B cell (primary cell): ENCODE measurements at places on chromosomes 5 and 9. TPM values are rescaled to one million over a fixed set of nuclear protein-coding genes. Genes with fewer than 3 reads are reported as not detected.
A peak's percentile ranks its signal among the peaks of the same experiment; 100 is the strongest.

DNA sequence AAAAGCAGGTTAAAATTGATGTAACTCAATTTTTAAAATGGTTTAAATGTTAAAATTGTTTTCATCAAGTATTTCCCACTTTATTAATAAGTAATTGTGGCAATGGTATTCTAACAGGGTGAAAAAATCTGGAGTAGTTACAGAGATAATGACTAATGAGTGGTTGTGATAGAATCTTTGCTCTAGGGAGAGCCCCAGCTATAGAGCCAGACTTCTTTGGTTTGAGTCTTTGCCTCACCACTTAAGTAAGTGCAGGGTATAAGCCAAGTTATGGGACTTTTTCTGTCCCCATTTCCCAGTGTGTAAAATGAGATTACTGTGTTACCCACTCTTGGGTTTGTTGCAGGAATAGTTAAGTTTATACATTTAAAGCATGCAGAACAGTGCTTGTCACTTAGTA lies 158.1 kb downstream of the FER start:
- no peaks in the 10 kb centered on the region for H3K4me1 ChIP-seq
- H3K27me3 ChIP-seq: no peaks in the 10 kb centered on the region
- no peaks in the 10 kb centered on the region for H3K36me3 ChIP-seq
- H3K27ac ChIP-seq: no peak overlapping the region
- no peak overlapping the region for H3K4me3 ChIP-seq
- DNase-seq: no peak

GRCh38 chr9:105118636-105119035 lies 125.8 kb upstream of the SLC44A1 start:
- H3K4me3 ChIP-seq: no peak overlapping the region
- H3K4me1 ChIP-seq: peaks cover 24% of the 10 kb centered on the region
- H3K27me3 ChIP-seq: no peaks in the 10 kb centered on the region
- H3K36me3 ChIP-seq: no peaks in the 10 kb centered on the region
- DNase-seq: no peak

GRCh38 chr9:137446851-137447471 lies 5.8 kb upstream of the ENTPD8 start:
- DNase-seq: no peak
- H3K4me1 ChIP-seq: peaks cover 23% of the 10 kb centered on the region
- H3K27me3 ChIP-seq: no peaks in the 10 kb centered on the region
- H3K27ac ChIP-seq: no peak overlapping the region
- H3K36me3 ChIP-seq: no peaks in the 10 kb centered on the region

GRCh38 chr5:63573380-63573779 lies 388.9 kb downstream of the HTR1A start:
- no peaks in the 10 kb centered on the region for H3K27me3 ChIP-seq
- H3K4me3 ChIP-seq: no peak overlapping the region
- H3K27ac ChIP-seq: no peak overlapping the region

DNA sequence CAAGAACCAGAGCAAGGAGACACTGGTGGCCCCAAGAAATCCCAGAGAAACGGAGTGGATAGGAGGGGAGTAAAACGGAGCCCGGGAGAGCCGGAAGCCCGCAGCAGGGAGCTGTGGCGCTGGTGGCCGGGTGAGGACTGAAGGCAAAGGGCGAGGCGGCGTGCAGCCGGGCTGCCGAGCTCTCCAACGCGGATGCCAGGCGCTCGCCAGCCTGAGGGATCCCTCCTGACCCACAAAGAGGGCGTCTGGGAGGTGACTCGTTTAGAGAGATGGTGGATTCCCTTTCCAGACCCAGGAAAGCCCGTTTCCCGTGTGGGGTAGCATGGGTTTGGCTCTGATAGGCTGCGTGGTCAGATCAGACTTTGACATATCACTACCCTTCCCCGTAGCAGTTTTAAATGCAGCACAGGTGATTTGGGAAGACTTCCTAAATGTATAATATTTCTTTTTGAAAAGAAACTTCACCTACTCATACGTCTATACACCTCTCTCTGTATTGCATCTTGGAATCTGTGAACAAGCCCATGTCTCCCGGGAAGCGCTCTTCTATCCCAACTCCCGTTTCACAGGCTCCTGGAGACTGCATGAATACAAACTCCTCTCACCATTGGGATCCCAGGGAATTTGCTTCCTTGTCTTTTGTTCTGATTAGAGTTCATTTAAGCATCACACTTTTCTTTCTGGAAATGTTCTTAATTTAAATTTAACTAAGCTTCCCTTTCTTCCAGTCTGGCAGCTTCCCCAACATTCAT lies 158.1 kb downstream of the C9orf152 start:
- peaks cover 47% of the 10 kb centered on the region for H3K4me1 ChIP-seq
- no peaks in the 10 kb centered on the region for H3K27me3 ChIP-seq
- peak; percentile 41 for DNase-seq
- peak overlapping the region; percentile 71 for H3K27ac ChIP-seq
- peak overlapping the region; percentile 98 for H3K4me3 ChIP-seq

DNA sequence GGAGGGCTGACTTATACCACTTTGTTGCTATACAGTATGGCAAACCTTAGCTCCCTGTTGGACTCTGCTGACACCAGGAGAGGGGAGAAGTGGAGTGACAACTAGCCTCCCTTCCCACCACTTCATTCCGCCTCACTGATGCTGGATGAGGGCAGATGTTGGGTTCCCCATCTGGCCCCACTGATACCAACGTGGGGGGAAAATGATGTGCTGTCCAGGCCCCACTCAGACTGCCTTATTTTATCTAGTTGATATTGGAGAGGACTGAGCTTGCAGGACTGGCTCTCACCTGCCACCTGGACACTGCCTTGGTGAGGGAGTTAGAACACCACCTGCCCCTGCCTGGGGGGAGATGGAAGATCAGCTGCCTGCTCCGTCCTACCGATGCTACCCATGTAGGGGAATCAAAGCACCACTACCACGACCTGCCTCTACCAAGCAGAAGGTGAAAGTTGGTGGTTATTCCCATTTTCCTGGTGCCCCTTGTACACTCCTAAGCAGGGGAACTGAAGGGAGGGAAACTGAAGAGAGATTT lies 292.1 kb downstream of the GADD45G start:
- H3K4me3 ChIP-seq: no peak overlapping the region
- no peak for DNase-seq
- H3K27ac ChIP-seq: no peak overlapping the region
- no peaks in the 10 kb centered on the region for H3K36me3 ChIP-seq

- no peak overlapping the region for H3K27ac ChIP-seq
- no peaks in the 10 kb centered on the region for H3K4me1 ChIP-seq
- H3K4me3 ChIP-seq: no peak overlapping the region
- no peaks in the 10 kb centered on the region for H3K36me3 ChIP-seq
Observed at GRCh38 chr5:174008922-174009321, 20.0 kb downstream of the C5orf47 start.

GRCh38 chr9:112012026-112012902 lies 115.7 kb downstream of the UGCG start:
- DNase-seq: peak; percentile 62
- peaks cover 44% of the 10 kb centered on the region for H3K4me1 ChIP-seq
- peak overlapping the region; percentile 74 for H3K27ac ChIP-seq
- no peaks in the 10 kb centered on the region for H3K36me3 ChIP-seq

GRCh38 chr5:102421647-102422046 lies 77.2 kb downstream of the SLCO6A1 start:
- no peak overlapping the region for H3K4me3 ChIP-seq
- H3K4me1 ChIP-seq: no peaks in the 10 kb centered on the region
- H3K36me3 ChIP-seq: no peaks in the 10 kb centered on the region
- H3K27ac ChIP-seq: no peak overlapping the region

DNA sequence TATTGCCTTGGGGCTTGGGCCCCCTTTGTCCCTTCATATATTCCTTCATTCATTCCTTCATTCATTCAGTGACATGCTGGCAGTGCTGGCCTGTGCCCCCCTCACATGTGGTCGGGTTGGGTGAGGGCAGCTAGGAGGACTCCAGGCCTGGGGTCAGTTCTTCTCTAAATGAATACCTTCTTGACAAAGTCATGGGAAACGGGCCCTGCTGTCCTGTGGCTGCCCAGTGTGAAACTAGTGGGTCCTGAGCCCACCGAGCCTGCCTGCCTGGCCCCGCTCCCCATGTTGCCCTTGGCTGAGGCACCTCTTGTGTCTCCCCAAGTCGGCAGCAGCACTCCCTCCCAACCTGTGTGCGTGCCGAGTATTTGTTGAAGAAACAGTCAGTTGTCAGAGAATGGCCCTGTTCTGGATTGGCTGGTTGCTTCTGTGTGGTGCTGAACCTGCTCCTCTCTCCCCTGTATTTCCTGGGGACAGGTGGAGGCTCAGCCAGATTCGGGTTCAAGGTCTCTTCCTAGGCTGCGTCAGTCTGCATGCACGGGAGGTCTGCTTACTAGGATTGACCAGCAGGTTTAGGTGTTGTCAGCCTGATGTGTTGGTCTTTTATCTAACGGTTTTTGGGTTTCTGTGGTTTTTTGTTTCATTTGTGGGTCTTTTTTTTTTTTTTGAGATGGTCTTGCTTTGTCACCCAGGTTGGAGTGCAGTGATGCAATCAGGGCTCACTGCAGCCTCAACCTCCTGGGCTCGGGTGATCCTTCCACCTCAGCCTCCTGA lies 3.0 kb upstream of the CEL start:
- H3K36me3 ChIP-seq: peaks cover 27% of the 10 kb centered on the region
- no peaks in the 10 kb centered on the region for H3K27me3 ChIP-seq
- H3K4me3 ChIP-seq: no peak overlapping the region
- DNase-seq: no peak

DNA sequence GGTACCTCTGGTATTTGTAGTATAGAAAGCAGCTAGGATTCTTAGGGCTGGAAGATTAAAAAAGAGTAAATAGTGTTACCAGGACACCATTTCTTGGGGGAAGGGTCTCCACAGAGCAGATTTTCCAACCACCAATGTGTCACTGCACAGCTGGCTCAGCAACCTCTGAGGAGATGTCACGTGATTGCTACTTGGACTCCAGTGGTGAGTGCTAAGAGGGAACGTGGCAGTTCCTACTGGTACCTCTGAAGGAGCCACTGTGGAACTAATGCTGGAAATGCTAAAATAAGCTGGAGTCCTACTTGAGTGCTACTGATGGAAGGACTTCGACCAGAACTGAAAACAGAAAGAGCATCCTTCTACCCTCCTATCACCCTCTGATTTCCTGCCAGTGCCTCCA lies 36.1 kb upstream of the SPDL1 start:
- no peak overlapping the region for H3K27ac ChIP-seq
- H3K27me3 ChIP-seq: peaks cover 14% of the 10 kb centered on the region
- no peaks in the 10 kb centered on the region for H3K36me3 ChIP-seq
- DNase-seq: no peak
- H3K4me3 ChIP-seq: no peak overlapping the region

- no peaks in the 10 kb centered on the region for H3K27me3 ChIP-seq
- no peaks in the 10 kb centered on the region for H3K36me3 ChIP-seq
- no peak overlapping the region for H3K4me3 ChIP-seq
Observed at GRCh38 chr9:79135681-79136415, 435.9 kb upstream of the TLE4 start.

DNA sequence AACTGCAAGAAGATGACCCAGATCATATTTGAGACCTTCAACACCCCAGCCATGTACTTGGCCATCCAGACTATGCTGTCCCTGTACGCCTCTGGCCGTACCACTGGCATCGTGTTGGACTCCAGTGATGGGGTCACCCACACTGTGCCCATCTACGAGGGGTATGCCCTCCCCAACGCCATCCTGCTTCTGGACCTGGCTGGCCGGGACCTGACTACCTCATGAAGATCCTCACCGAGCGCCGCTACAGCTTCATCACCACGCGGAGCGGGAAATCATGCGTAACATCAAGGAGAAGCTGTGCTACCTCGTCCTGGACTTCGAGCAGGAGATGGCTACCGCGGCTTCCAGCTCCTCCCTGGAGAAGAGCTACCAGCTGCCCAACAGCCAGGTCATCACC lies 9.1 kb upstream of the TBCA start:
- H3K27me3 ChIP-seq: no peaks in the 10 kb centered on the region
- H3K36me3 ChIP-seq: no peaks in the 10 kb centered on the region
- no peak overlapping the region for H3K27ac ChIP-seq
- no peak overlapping the region for H3K4me3 ChIP-seq

- DNase-seq: no peak
- no peak overlapping the region for H3K27ac ChIP-seq
- no peak overlapping the region for H3K4me3 ChIP-seq
Observed at GRCh38 chr5:173327084-173327947, 898 bp downstream of the STC2 start.

- no peaks in the 10 kb centered on the region for H3K36me3 ChIP-seq
- no peak overlapping the region for H3K27ac ChIP-seq
- no peak for DNase-seq
Observed at GRCh38 chr5:133297293-133297692, 245.5 kb downstream of the HSPA4 start.

DNA sequence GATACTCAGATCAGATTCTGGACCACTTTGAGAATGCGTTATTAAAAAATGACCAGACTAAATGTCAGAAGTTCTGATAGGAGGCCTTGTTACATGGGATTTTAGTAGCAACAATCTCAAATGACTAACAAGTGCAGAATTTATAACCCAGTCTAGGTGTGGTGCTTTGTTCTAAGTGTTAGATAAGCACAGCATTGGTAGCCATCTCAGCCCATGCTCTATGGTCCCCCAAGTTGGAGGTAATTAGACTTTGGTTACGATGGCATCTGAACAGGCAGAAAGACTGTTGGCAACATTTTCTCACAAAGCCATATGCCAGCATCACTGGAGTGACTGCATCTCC lies 140.4 kb upstream of the RPS23 start:
- DNase-seq: no peak
- no peak overlapping the region for H3K27ac ChIP-seq
- no peaks in the 10 kb centered on the region for H3K27me3 ChIP-seq
- no peaks in the 10 kb centered on the region for H3K4me1 ChIP-seq

- no peaks in the 10 kb centered on the region for H3K36me3 ChIP-seq
- H3K27ac ChIP-seq: no peak overlapping the region
- no peak for DNase-seq
- no peaks in the 10 kb centered on the region for H3K4me1 ChIP-seq
- H3K4me3 ChIP-seq: no peak overlapping the region
Observed at GRCh38 chr9:114525513-114525912, 20.2 kb upstream of the WHRN start.

GRCh38 chr9:136644593-136645351 lies 17.9 kb upstream of the EGFL7 start:
- peaks cover 36% of the 10 kb centered on the region for H3K4me1 ChIP-seq
- H3K27ac ChIP-seq: no peak overlapping the region
- H3K36me3 ChIP-seq: no peaks in the 10 kb centered on the region
- peaks cover 43% of the 10 kb centered on the region for H3K27me3 ChIP-seq

The SAPCD2 gene
- 0.39 and 0.73 TPM in 2 replicates for total RNA-seq

The AJM1 gene
- 2.3 and 2.9 TPM in 2 replicates for total RNA-seq

The ALG2 gene
- 42.6 and 46.3 TPM in 2 replicates for total RNA-seq

The GLDC gene
- total RNA-seq: 0.71 and 1.1 TPM in 2 replicates

The ANKRD18B gene
- not detected in 2 replicates for total RNA-seq

The GPR150 gene
- 0.27 and 0.34 TPM in 2 replicates for total RNA-seq

The THBS4 gene
- 0.57 and 0.80 TPM in 2 replicates for total RNA-seq

The ARSI gene
- 0.10 TPM in 1 of 2 replicates, not detected in the other for total RNA-seq

The AGXT2 gene
- total RNA-seq: not detected in 2 replicates
